OCI-M1 (cell line): ENCODE measurements at places on chromosomes 4 and X.
A peak's percentile ranks its signal among the peaks of the same experiment; 100 is the strongest.

GRCh38 chr4:162115333-162115732 lies 48.5 kb downstream of the FSTL5 start:
- no peak for DNase-seq

DNA sequence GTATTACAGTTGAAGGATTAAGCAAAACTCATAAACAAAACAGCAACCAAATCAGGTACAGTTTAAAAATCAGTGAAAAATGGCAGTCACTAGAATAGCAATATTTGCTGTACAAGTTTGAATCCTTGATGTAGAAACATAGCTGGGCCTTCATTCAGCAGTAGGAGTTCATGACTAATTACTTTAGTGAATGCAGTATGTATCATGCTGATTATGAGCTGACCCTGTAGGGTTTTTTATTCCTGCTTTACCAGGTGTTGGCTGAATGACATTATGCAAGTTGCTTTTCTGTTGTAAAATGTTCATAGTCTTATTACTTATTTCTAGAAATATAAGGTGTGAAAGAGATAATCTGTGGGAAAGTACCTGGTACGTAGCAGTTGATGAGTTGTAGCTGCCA lies 179.6 kb downstream of the CCSER1 start:
- DNase-seq: no peak

DNA sequence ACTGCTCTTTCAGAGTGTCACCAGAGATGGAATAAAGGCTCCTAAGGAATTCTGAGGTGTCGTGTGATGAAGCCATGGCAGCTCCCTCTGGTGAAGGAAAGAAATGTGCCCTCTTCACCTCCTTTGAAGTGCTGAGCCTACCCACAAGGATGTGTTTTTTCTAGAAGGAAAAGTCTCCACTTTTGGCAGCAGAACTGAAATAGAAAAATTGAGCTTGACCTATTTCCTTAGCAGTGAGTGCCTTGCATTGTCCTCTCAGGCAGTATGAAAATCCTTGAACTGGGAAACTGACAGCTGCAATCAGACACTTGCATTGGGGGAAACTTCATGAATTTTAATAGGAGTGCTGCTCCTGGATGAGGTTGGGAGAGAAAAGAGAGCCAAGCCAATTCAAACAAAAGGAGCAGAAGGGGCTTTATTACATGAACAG lies 95.2 kb downstream of the DCLK2 start:
- DNase-seq: no peak

DNA sequence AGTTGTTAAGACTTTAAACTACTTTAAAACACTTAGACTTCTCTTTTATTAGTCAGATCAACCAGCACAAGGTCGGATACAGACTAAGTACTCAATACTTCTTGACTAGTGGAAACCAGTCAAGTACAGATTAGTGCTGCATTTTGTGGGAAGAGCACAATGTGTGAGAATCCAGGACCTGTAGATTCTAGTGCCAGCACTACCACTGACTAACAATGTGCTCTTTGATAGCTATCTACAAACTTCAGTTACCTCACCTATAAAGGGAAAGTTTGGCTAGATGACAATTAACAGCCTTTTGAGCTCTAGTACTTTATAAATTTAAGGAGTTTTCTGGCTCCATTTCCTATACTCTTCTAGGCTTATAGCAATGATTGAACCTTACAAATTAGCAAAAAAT lies 181.5 kb downstream of the SLC4A4 start:
- no peak for DNase-seq

GRCh38 chr4:5750052-5750945 lies 39.3 kb downstream of the EVC start:
- no peak for DNase-seq

GRCh38 chrX:124504111-124504983 lies 158.0 kb downstream of the SH2D1A start:
- DNase-seq: no peak

- no peak for DNase-seq
These were observed 3.8 kb downstream of the MTM1 start for GRCh38 chrX:150572206-150572605.

- no peak for DNase-seq
These were observed 6.8 kb downstream of the ARHGAP4 start for GRCh38 chrX:153919281-153919680.

GRCh38 chrX:75883446-75883845 lies 98.4 kb upstream of the MAGEE2 start:
- no peak for DNase-seq

DNA sequence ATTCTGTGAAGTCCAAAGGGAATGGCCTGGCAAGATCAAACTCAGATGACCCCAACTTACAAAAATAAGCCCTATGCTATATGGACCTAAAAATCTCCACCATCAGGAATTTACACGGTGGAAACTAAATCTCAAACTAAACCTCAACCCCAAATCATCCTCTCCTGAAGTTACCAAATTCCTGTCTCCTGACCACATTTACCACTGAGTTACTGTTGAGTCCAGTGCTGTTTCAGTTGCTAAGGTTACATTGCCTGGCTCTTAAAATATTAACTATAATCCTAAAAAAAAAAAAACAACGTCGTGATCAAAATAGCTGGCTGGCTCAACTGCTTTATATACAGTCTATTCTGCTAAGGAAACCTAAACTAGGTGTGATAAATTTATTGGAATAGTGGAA lies 315.2 kb upstream of the SLIT2 start:
- DNase-seq: no peak

DNA sequence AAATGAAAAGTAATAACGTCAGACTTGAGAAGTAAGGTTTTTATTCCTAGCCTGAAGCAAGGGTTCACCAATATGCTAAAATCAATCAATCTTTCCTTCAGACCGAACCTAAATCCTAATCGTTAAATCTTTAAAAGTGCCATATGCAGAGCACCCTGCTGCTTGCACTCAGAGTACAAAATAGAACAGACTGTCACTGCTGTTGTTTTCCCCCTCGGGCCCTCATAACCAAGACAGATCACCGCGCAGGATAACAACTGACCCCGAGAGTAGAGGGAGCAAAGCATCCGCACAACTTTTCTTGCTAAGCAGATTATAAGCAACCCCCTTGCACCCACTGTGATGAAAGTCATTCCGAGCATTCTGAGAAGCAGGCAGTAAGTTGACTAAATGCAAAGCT lies 550.9 kb upstream of the NDST4 start:
- DNase-seq: no peak

GRCh38 chrX:152343306-152343705 lies 107.8 kb downstream of the GABRA3 start:
- peak; percentile 38 for DNase-seq

- DNase-seq: no peak
These were observed 61.8 kb downstream of the NFKB1 start for GRCh38 chr4:102563000-102563399.

GRCh38 chr4:6912441-6912840 lies 2.8 kb downstream of the TBC1D14 start:
- no peak for DNase-seq

GRCh38 chr4:117986321-117986720 lies 48.0 kb upstream of the NDST3 start:
- DNase-seq: peak; percentile 43

GRCh38 chr4:183638436-183638835 lies 20.5 kb downstream of the RWDD4 start:
- no peak for DNase-seq

DNA sequence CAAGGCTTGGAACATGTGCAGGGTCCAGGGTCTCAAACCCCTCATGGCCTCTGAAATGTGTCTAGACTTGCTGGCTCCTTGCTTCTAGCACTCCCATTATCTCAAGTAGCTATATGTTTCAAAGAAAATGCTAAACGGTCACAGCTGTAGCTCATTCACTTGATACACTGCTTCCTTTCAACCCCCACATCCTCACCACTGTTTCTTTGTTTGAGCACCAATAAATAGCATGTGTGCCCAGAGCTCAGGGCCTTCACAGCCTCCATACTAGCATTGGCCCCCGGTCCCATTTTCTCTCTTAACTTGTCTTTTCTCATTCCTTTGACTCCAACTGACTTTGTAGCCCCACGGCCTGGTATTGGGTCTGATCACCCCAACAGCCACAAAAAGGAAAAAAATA lies 801.8 kb downstream of the STIM2 start:
- DNase-seq: no peak

DNA sequence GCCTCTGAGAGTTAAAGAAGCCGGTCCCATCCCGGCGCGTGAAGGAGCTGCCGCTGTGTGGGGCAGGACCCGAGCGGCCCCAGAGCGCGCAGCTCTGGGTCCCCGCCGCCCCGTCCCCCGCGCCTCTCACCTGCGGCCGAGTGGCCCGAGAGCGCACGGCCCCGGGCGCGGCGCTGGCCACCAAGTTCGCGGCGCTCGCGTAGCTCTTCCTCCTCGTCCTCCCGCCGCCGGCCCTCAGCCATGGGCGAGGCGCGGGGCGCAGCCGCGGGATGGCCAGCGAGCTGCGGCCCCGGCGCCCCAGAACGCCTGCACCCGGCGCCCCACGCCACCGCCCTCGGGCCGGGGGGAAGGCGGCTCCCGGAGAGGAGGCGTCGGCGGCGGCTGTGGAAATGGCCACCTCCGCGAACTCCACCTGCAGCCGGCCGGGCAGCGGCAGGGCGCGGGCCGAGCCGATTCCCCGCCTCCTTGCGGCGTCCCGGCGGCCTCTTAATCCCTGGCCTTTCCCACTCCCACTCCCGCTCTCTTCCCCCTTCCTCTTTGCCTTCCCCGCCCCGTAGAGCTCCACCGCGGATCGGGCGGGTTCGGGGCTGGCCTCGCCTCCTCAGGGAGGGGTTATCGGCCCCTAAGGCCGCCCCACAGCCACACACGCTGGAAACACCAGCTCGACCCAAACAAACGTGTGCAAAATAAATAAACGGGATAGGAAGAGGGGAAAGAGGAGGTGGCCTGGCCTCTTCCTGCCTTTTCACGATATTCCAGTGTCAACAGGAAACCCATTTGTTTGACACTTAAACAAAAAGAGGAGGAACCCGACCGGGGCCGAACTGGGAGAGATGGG lies at the start of gene SH3D19:
SH3D19 (minus strand) TSS at position 495 of the 838 bp plus-strand sequence; CDS start at position 242, 253 bp downstream.
- no peak for DNase-seq

- no peak for DNase-seq
These were observed 33.5 kb downstream of the ARHGEF9 start for GRCh38 chrX:63751481-63751880.

DNA sequence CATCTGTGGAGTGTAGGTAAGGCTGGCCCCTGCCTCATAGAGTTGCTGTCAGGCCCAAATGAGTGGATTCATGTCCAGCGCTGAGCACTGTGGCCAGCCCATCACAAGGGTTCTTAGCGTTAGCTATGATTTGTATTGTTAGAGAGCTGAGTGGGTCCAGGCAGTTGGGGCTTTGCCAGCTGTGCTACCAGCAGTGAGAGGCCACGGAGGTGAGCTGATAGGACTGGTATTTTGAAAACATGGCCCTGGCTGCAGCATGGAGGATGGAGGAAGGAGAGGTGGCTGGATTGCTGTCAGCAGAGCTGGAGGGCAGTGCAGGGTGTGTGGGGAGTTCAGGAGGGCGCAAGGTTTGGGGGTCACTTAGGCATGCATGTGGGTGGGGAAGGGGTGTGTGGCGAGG lies 69.8 kb downstream of the PSAPL1 start:
- no peak for DNase-seq

GRCh38 chr4:8328456-8328855 lies 58.9 kb downstream of the HTRA3 start:
- DNase-seq: no peak

- DNase-seq: peak; percentile 62
These were observed 1.2 kb downstream of the CD38 start for GRCh38 chr4:15779306-15779705.

DNA sequence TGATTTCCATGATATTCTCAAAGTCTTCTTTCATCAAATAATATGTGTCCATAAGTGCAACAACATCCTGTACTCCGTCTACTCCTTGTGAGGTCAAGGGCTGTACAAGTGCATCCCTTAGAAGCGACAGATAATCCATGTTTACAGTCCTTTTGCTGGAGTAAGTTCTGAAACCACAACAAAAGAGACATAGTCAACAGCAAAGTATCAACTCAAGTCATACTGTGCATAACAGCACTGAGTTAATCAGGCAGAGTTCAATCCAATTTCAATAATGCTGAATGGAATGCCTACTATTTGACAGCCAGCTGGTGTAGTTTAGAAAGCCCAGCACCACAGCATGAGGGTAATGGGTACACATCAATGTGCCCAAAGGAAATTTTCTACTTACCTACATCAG lies 74.5 kb downstream of the RFC1 start:
- DNase-seq: no peak

DNA sequence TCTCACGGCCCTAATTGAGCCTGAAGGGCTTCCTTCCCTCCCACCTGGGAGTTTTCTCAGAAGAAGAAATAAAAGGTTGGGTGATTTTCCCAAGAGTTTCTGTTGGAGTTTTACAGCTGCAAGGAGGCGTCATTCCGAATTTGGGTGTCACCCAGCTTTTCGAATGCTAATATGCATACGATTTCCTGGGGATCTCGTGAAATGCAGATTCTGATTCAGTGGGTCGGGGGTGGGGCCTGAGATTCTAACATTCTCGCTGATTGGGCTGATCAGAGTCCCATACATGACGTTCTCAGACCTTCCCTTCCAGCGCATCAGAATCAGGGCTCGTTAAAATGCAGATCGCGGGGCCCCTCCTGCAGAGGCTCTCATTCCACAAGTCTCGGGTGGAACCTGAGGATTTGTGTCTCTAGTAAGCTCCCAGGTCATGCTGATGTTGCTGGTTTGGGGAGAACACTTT lies 125.8 kb upstream of the STX18 start:
- DNase-seq: no peak

DNA sequence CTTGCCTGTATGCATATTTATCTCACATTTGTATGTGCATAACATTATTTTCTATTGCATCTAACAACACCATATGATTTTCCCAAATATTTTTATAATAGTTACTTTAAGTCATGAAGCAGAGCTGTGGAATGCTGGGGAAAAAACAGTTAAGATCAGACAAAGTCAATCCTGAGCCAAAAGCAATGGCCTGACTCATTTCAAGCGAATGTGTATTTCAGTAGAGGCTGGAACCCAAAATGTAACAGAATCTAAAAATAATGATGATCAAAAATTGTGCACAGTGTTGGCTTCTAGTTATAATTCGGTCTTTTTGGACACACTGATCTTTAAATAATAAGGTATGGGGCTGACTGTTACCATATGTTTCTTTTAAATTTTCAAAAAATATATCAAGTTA lies 516.2 kb upstream of the ADGRL3 start:
- DNase-seq: no peak

DNA sequence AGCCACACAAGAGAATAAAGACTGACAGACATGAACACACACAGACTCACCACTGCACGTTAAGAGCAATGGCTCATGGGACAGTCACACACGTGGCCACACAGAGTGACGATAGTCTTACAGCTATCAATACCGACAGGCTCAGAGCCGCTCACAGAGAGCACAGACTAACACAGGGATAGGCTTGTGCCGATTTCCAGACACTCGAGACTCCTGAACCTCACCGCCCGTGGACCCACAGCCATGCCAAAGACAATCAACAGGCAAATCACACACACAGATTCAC lies 716 bp upstream of the SLC38A5 start:
- no peak for DNase-seq

GRCh38 chr4:137668885-137669545 lies 136.7 kb upstream of the PCDH18 start:
- no peak for DNase-seq

- DNase-seq: no peak
These were observed 300.7 kb downstream of the ARAP2 start for GRCh38 chr4:35943606-35944005.
